ENCODE measurements at places on chromosomes 1 and 21. TPM values are rescaled to one million over a fixed set of nuclear protein-coding genes. Genes with fewer than 3 reads are reported as not detected.

- no peak for DNase-seq
Observed at GRCh38 chr1:26257222-26257621, 22.7 kb upstream of the SH3BGRL3 start.

- no peak for DNase-seq
Observed at GRCh38 chr1:23906731-23907130, 6.4 kb downstream of the CNR2 start.

GRCh38 chr21:39696618-39697017 lies 48.4 kb upstream of the IGSF5 start:
- no peak for DNase-seq

GRCh38 chr21:44618909-44619308 lies 7.0 kb downstream of the KRTAP10-8 start:
- no peak for DNase-seq

DNA sequence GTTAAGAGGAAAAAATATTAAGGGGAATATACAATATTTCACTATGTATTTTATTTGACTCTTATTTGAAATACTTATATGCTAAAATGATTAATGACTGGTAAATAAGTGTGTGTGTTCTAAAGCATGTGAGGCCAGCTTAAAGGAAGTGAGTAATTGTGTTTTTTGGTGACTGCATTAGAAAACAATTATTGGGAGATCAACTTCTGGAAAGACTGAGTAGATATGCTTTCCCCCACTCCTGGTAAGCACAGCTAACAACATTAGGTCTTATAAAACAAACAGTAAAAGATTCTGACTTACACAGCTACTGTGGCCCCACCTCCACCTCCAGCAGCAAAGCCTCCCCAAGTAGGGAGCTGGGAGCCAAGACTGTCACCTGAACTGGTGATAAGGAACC lies 403.0 kb downstream of the SRGAP2C start:
- peak; percentile 38 for DNase-seq

- no peak for DNase-seq
Observed at GRCh38 chr21:36976228-36976861, 9.9 kb upstream of the HLCS start.

ALX3 gene
- not detected for total RNA-seq

AMPD1 gene
- not detected for total RNA-seq

ZNF644 gene
- 35.3 TPM for total RNA-seq

Measured in HT1080 (cell line).